Fibroblast of skin of abdomen (primary cell): ENCODE measurements at places on chromosomes 7 and 10.

- DNase-seq = no peak
Observed at GRCh38 chr10:113929522-113929921, 75.1 kb downstream of the NHLRC2 start.

DNA sequence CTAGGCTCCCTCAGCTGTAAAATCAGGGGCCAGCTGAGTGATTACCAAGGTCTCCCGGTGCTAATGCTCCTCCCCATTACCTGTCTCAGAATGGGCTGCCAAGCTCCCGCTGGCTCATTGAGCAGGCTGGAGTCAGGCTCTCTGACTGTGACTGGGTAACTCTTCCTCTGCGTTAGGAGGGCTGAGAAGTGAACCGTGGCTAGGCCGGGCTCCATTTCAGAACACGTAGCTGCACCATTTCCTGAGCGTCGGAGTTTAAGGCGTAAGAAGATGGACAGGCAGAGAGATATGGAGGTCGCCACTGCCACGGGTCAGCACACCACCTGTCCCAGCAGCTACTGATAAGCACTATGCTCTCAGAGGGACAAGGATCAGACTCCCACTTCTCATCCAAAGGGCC, 250.3 kb downstream of the TCERG1L start:
- no peak for DNase-seq

DNA sequence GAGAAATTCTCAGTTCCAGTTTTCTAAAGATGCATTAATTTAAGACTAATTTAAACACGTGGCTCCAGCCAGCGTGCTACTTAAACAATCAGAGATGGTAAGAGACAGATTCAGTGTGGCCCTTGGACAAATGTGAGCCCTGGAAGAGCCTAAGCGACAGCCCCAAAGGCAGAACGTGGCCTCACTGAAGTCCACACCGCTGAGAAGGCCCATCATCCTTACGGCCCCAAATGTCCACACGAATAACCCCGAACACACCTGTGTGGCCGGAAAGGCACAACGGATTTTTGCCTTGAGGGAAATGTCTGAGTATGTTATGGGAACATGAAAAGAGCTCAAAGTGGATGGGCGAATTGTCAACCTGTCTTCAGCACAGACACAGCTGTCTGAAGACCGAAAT, 3.2 kb downstream of the COX19 start:
- DNase-seq = no peak

DNA sequence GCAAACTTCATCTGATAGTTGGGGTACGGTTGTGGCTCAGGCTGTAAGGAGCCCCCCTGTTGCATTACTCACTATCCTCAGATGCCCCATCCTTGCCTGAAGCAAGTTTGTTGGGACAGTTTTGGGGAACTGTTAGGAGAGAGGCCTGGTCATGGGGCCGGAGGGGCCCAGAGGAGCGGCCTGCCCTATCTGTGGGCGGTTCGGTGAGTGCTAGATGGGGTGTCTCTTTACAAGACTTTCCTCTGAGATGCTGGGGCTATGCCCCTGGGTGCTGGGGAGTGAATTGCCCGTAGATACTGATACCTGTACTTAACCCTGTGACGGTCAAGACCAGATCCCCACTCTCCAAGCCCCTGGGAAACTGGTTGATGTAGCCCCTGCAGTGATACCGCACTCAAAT, 12.4 kb downstream of the CUX1 start:
- DNase-seq = no peak

DNA sequence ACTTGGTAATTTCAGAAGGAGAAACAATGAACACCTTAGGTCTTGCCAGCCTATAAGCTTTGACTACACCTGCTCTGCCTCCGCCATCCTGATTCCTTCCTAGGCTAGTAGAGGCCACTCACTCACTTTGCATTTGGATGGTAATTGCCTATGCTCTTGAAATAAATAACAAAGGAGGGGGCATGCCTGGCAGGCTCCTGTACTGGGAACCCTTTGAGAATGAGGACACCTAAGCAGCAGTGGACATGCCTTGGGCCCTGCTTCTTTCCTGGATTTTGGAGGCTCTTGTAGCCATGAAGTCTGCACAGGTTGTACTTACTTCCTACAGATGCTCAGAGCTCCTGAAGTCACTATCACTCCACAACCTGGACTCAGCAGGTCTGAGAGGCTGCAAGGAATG, 65.8 kb downstream of the BLNK start:
- no peak for DNase-seq

GRCh38 chr10:73857446-73857845, 16.9 kb downstream of the CAMK2G start:
- DNase-seq = peak; percentile 59

GRCh38 chr10:79923145-79923544, 25.8 kb downstream of the SFTPD start:
- no peak for DNase-seq

DNA sequence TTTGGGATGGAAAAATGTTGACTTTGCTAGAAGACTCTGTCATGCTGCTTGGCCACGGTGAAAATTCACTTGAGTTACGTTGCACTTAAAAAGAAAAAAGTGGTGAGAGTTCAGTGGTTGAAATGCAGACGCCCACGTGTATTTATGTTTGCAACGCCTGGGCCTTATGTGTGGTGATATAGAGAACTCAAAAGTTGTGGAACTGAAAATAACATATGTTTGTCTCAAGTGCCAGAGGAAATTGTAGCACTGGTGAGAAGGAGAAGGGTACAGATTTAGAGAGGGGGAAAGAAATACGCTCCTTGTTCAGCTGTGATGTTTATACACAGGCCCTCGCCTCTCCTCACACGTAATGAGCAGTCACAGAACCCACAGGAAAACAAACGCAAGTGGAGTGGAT, 73.6 kb downstream of the EMX2 start:
- no peak for DNase-seq

GRCh38 chr10:52778511-52779392, 6.2 kb upstream of the MBL2 start:
- peak; percentile 18 for DNase-seq

GRCh38 chr10:22681301-22681700, 33.1 kb downstream of the PIP4K2A start:
- no peak for DNase-seq

DNA sequence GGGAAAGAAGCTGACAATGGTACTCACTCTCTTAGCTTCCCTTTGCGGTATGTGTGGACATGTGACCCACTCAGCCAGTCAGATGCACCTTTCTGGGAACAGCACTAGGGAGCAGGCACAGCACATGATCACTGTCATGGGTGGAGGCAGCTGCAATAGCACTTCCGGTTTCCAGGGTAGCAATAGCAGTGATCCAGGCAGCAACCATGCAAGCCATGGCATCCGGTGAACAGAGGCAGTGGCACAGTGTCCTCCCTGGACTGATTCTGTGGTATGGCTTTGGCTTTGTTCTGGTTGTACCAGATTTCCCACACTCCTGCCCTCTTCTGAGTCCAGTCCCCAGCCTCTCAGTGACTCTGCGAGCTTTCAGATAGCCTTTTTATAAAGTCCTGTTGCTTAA, 86.8 kb upstream of the NAMPT start:
- no peak for DNase-seq

DNA sequence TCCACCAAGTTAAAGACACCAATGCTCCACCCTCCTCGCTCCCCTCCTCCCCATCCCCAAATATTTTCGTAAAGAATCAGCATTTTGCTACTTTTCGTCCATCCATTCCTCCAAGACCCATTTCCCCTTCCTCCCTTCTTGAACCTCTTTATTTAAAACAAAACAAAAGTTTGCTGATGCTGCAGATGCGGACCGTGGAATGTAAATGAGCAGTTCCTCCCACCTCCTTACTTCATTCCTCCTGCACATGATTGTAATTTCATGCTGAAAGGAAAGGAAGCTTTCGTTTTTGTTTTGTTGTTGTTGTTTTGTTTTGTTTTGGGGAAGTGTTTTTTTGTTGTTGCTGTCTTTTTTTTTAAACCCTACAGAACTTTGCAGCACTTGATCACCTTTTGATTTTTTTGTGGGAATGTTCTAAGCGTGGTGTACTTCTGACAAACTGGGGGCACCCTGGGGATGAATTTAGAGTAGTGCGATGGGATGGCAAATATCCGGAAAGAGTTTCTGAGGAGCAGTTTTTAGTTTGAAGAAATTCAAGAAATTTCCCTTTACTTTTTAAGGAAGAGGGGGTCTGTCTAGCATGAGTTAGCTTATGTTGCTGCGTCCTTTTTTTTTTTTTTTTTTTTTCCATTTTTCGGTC, 177.3 kb downstream of the TCF7L2 start:
- DNase-seq = no peak

GRCh38 chr10:99535764-99536337, 3.1 kb downstream of the NKX2-3 start:
- DNase-seq = no peak

DNA sequence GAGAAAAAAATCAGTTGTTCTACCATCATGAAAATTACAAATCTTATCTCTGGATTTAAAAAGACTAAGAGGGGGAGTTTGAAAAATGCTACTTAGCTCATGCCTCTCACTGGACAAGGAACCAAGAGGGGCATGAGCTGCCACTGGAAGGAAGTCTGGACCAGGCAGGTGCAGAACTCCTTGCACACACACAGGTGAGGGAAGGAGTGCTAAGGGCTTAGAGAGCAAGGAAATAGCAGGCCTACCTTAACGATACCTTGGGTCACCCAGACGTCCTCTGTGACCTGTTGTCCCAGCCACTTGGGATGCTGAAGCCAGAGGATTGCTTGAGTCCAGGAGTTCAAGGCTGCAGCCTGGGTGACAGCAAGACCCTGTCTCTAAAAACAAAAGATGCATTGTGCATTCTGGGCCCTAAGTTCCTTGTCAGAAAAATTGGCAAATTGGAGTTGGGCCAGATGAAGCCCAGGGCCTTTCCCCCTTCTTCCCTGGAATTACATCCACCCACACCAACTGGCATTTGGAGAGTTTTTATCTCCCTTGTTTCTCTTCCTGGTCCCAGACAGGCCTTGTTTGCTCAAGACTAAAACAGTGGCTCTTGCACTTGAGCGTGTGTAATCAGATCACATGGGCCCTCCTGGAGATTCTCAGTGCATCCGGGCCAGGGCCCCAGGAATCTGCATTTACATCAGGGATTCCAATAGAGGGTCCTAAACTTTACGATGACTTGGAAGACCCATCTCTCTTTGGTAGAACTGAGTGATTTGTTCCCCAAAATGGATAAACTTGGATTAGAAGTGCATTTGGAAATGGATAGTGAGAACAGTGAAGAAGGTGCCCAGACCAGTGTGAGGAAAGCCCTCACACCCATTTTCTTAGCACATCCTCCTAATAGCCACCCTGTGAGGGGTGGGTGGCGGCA, 3.0 kb downstream of the DDIT4 start:
- DNase-seq = peak; percentile 84

- no peak for DNase-seq
Observed at GRCh38 chr10:69211104-69211503, 9.0 kb upstream of the HKDC1 start.

DNA sequence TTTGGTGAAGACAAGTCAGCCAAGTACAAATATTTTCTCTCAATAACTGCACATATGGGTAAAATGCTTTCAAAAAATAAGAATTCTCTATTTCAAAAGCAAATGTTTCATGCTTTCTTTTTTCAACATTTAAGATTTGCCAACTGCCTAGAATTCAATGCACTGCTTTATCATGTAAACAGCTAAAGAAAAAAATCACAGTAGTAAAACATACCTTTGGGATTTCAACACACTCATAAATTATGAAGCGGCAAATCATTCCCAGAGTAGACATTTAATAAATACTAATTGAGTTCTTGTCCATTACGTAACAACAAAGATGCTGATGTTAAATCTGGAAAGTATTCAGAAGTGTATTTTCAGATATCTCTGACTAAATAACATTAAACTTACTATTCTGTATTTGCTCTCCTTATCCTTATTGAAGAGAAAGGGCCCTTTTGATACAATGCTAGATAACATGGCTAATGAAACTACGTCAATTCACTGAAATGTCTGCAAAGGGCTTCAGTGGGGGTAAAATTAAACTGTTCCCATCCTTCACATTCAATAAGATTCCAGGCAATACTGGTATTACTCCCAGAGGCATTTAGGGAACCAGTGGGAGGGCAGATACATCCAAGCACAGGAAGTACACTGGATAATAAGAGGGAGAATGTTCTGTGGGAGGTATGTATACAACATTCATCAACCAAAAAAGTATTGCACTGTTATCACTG, 13.9 kb downstream of the NAPEPLD start:
- DNase-seq = peak; percentile 26

- DNase-seq = peak; percentile 47
Observed at GRCh38 chr7:16904076-16904475, 22.3 kb upstream of the AGR3 start.

GRCh38 chr7:71414490-71414889, 282.5 kb downstream of the GALNT17 start:
- DNase-seq = no peak

- DNase-seq = no peak
Observed at GRCh38 chr10:77268721-77269120, 368.9 kb downstream of the KCNMA1 start.

GRCh38 chr7:129688503-129689222, 77.1 kb downstream of the NRF1 start:
- no peak for DNase-seq

- no peak for DNase-seq
Observed at GRCh38 chr10:69465457-69466157, 14.3 kb downstream of the TSPAN15 start.

- no peak for DNase-seq
Observed at GRCh38 chr10:30056767-30057355, 2.5 kb downstream of the JCAD start.

DNA sequence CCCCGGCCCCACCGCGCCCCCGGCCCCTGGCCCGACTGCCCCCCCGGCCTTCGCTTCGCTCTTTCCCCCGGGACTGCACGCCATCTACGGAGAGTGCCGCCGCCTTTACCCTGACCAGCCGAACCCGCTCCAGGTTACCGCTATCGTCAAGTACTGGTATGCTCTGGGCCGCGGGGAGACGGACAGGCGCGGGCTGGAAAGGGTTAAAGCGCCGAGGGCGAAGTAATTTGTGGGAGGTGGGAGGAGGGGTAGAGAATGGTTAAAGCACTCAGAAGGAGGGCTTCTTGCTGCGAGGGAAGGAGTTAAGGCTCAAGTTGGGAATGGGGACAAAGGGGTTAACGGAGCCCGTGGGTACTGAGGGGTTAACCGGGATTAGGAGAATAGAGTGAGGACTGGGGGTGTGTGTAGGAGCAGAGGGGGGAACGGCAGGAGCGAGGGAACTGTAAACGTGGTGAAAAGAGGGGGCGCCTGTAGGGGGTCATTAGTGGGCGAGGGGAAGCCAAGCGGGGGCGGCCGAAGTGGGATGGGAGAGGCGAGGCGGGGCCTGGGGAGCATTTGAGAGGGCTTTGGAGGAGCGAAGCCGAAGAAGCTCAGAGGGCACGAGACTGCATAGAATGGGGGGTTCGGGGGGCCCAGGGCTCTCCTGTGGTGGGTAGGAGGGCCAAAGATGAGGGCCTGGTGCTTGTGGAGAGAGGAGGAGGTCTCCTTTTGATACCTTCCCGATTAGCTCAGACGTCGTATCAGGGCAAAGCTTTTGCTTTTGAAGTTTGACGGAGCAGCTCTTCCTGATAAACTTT, 605 bp downstream of the SUFU start:
- DNase-seq = peak; percentile 15

GRCh38 chr10:52890281-52890680, 117.7 kb upstream of the MBL2 start:
- DNase-seq = no peak

GRCh38 chr10:63627881-63628296, 106.7 kb downstream of the REEP3 start:
- no peak for DNase-seq
